Pulmonary artery endothelial cell (primary cell): ENCODE measurements at places on chromosomes 4 and X. TPM values are rescaled to one million over a fixed set of nuclear protein-coding genes. Genes with fewer than 3 reads are reported as not detected.

DNA sequence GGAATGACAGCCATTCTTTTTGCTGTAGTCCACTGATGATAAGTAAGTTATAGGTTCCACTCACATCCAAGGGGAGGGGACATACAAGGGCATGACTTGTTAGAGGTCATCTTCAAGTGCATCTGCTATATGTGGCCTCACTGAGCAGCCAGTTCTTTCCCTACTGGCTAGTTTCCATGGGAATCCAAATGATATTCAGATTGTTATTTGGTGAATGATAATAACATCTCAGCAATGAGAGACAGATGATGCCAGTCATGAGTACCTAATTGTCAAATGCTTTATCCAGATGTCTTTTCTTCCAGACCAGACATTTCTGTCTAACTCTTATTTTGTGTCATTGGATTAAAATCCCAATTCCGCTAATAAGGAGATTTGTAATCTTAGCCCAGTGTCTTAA, 460.4 kb upstream of the BOD1L1 start:
- DNase-seq = no peak

- DNase-seq = no peak
These were observed 330.2 kb downstream of the HS3ST1 start for GRCh38 chr4:11098461-11098860.

GRCh38 chrX:17803449-17803848, 57.6 kb downstream of the RAI2 start:
- no peak for DNase-seq

- DNase-seq = no peak
These were observed 135.9 kb downstream of the TENT5D start for GRCh38 chrX:80556148-80556547.

GRCh38 chr4:164876700-164877324, at the start of gene APELA:
Gene APELA, plus strand, starts transcription at chr4:164877178. Its CDS starts 154 bp downstream, at chr4:164877332.
- DNase-seq = no peak

GRCh38 chrX:16826207-16826606, 39.9 kb downstream of the TXLNG start:
- DNase-seq = peak; percentile 49

- no peak for DNase-seq
These were observed 21.4 kb upstream of the PGM2 start for GRCh38 chr4:37805091-37805490.

The VCX3B gene
- not detected in 2 replicates for total RNA-seq

The COX7B2 gene
- total RNA-seq = not detected in 2 replicates

GRCh38 chr4:173091958-173092357, 76.7 kb upstream of the GALNT7 start:
- no peak for DNase-seq

The OTOP1 gene
- not detected in 2 replicates for total RNA-seq

DNA sequence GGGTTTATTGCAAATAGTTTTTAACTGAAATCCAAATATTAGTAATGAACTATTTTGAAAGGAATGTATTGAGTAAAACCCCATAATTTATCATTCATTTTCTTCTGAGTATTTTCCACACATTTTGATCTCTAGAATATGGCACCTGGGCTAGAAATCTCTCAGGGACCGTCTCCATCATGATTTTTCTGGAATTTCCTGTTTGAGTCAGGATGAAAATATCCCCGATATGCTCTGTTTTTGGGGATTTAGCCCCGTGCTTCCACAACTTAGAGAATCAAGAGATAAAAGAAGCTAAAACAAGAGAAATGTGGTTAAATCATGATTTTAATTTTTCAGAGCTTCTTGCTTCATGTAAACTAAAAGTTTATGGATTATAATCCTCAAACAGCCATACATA, 114.2 kb downstream of the SPCS3 start:
- no peak for DNase-seq

GRCh38 chr4:185513489-185514181, 21.7 kb downstream of the PDLIM3 start:
- DNase-seq = peak; percentile 85

GRCh38 chrX:69020316-69020715, 144.9 kb downstream of the PJA1 start:
- DNase-seq = no peak

The FRAS1 gene
- total RNA-seq = 8.6 and 26.8 TPM in 2 replicates

GRCh38 chr4:41644288-41644914, 104.1 kb downstream of the PHOX2B start:
- peak; percentile 19 for DNase-seq

DNA sequence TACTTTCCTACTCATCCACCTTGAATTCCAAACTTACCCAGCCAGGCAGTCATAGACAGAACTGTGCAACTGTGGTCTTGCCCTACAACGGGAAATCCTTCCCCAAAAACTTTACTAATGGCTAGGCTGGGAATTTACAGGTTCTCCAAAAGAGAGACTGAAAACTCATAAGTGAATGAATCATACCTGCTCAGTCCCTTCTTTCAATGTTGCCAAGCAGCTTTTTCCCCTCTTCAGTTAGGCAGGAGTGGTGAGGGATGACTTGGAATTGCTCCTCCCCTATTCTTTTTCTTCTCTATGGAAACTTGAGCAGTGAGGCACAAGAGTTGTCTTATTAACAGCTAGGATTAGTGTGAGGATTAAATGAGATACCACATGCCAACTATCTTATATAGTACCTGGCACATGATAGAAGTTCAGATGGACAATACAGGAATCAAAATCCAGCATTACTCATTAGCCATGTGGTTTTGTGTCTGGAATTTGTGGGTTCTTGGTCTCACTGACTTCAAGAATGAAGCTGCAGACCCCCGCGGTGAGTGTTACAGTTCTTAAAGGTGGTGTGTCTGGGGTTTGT, 105.9 kb downstream of the TEX13A start:
- no peak for DNase-seq
